ENCODE measurements at places on chromosomes 7 and 10.
A peak's percentile ranks its signal among the peaks of the same experiment; 100 is the strongest.

GRCh38 chr7:149104749-149105148, 14.2 kb upstream of the ZNF786 start:
- DNase-seq: no peak

DNA sequence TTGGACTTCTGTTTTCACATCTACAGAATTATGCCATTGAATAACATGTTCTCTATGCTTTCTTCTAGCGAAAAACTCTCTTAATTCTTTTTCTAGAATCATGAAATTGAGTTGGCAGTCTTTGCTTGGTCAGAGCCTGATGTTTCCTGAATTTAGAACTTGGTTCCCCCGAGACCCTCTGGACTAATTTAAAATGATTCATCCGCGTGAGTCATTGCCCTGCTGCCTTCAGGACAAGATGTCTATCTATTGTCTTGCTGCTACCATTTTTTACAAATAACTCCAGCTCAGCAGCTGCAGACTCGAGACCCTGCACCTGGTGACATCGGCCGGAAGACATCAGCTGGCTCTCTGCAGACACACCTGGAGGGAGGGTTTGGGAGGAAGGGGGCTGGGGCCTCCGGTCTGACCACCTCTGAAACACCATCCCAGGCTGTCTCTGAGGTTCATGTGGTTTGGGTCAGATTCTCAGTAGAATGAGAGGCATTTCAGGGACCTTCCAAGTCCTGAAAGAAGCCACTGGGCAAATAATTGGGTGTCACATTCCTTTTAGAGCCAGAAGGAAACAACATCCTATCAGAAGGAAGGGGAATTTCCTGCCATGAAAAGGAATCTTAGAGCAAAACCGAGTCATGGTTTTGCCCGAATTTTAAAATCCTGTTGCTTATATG, 20.9 kb upstream of the KLF6 start:
- peak; percentile 95 for DNase-seq

DNA sequence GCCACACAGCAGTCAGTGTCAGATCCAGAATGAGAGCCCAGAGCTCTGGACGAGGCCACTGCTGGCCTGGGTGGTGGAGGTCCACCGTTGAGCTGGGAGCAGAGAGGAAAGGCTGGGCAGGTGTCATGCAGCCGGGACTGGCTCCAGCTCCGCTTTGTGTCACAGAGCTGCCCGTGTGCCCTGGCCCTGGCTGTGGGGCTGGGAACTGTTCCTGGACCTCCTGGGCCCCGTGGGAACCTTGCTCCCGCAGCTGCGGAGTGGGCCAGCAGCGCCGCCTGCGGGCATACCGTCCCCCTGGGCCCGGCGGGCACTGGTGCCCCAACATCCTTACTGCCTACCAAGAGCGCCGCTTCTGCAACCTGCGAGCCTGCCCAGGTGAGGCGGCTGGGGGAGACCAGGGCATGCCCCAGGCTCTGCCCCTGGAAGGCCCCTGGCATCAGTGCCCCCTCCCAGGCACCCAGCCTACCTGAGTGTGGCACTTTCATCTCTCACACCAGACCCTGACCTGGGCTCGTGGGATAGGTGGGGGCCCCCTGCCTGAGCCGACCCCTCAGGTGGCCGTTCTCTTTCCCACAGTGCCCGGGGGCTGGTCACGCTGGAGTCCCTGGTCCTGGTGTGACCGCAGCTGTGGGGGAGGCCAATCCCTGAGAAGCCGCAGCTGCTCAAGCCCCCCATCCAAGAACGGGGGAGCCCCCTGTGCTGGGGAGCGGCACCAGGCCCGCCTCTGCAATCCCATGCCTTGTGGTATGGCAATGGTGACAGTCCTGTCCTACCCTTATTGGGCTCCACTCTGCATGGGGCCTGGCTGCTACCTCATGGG, 18.8 kb upstream of the ZNF862 start:
- no peak for DNase-seq

DNA sequence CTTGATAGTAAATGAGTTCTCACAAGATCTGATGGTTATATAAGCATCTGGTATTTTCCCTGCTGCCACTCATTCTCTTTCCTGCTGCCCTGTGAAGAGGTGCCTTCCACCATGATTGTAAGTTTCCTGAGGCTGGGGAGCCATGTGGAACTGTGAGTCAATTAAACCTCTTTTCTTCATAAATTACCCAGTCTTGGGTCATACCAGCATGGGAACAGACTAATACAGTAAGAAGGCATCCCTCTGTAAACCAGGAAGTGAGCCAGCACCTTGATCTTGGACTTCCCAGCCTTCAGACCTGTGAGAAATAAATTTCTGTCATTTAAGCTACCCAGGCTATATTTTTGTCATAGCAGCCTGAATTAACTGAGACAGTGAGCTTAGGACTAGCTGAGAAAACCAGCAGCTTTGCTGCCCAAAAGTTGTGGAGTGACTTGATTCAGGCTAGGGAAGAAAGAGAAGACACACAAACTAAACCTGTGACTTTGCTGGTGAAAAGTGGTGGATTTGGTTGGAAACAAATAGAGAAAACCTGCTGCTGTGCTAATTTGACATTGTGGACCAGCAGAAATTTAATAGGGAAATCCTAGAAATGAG, 29.7 kb downstream of the PALS2 start:
- no peak for DNase-seq

DNA sequence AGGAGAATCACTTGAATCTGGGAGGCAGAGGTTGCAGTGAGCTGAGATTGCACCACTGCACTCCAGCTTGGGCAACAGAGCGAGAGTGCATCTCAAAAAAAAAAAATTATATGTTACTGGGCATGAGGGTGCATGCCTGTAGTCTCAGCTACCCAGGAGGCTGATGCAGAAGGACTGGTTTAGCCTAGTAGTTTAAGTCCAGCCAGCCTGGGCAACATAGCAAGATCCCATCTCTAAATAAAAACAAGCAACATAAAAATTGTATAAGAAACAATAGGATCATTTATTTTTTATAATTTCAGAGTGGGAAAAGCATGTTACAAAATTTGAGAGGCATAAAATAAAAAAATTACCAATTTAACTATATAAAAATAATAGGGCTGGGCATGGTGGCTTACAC, 15.5 kb upstream of the CCAR1 start:
- DNase-seq: no peak

DNA sequence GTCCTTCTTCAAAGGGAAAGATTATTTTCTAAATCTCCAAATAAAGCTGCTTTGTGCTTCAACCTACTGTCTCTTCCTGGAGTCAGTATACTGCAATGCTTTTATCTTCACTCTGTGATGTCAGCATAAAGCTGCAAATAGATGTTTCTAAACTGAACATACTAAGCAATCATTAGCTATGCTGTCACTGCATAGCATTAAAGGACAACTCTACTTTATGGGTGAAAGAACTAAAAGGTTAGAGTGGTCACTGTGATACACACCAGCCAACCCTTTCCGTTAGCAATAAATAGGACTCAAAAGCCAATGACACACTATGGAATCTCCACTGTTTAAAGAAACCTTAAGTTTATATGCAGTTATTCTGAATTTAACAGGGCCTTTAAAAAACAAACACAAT, 1.8 kb downstream of the CCDC186 start:
- no peak for DNase-seq

- no peak for DNase-seq
These were observed 14.6 kb upstream of the ZSCAN21 start for GRCh38 chr7:100034871-100035510.

- no peak for DNase-seq
These were observed 325.5 kb downstream of the GPR37 start for GRCh38 chr7:124440081-124440480.

DNA sequence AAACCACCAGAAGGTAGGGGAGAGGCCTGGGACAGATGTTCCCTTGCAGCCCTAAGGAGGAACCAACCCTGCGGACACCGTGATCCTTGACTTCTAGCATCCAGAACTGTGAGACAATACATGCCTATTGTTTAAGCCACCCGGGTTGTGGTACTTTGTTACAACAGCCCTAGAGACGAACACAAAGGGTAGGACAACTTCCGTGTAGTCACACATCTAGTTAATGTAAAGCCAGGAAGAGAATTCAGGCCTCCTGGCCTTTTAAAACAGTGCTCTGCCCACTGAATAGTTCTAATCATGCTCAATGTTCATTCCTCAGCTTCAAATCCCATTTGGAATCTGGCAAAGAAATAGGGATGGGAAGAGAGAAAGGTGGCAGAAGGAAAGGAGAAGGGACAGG, 240.2 kb upstream of the KMT2E start:
- no peak for DNase-seq

DNA sequence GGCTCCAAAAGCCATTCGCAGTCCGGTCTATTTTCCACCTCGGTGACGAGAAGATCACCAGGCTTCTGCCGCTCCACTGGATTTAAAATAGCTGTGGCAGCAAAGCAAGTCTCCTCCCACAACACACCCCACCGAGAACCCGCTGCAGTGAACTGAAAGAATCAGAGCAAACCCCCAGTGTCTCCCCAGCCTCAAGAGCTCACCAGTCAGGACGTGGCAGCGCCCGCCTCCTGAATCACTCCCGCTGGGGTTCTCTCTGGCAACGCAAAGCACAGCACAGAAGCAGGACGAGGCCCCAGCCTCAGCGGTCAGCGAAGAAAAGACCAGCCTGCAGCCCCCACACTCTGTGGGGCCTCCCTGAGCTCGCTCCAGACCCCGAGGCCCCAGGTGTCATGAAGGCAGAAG, 126.1 kb upstream of the PPP2R2D start:
- no peak for DNase-seq

- DNase-seq: no peak
These were observed 21.0 kb downstream of the OR2F1 start for GRCh38 chr7:143975617-143976016.

DNA sequence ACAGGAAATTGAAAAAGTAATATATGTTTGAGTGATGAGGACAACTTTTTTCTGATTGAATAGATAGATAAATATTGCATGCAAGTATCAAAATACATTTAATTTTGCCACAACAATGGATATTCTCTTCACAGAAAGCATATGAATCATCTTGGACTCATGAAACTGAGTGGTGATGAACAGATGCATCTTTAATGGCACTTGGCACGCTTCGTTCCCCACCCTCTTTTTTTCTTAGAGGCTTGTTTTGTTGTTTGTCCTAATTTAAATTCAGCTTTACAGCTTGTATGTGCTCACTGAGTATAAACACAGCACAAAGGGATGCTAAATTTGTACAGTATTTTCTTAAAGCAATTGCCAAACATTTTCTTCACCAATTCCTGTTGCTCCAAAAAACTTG, 145.0 kb upstream of the YAE1 start:
- DNase-seq: no peak

DNA sequence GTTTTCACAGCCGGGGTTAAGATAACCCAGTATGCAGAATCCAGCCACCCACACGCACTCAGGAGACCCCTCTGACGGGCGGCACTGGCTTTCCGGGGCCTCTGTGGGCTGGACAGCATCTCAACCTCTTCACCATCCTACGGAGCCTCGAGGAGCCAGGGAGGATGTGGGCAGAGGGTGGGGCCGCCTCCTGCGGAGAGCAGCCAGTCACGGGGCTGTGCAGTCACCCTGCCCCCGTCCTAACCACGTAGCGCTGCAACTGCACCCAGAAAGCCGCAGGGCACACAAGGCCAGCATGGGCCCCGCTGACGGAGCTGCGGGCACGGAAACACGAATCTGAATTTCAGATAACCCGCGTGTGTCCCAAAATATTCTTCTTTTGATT, 270.3 kb downstream of the ELFN1 start:
- no peak for DNase-seq

DNA sequence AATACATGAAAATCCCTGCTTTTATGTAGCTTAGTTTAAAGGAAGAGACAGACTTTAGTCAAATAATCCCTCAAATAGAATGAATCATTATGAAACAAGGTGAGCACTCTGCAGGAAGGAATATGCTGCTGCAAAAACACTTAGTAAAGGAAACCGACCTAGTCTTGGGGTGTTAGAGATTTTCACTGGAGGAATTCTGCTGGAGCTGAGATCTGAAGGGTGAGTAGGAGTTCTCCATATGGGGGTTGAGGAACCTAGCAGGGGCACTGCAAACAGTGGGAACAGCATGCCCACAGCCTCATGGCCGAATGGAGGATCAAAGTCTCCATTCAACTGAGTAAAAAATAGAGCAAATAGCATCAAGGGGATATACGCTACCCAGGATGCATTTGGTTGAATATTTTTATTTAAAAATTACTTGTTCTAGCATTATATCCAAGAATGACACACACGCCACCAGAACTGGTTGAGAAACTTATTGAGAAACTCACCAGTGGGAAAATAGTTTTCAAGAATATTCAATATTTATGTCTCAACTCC, 3.5 kb downstream of the ITIH2 start:
- DNase-seq: no peak

- DNase-seq: no peak
These were observed 153.9 kb downstream of the AGMO start for GRCh38 chr7:15407910-15408309.

GRCh38 chr7:112286250-112287086, 80.0 kb downstream of the ZNF277 start:
- no peak for DNase-seq

DNA sequence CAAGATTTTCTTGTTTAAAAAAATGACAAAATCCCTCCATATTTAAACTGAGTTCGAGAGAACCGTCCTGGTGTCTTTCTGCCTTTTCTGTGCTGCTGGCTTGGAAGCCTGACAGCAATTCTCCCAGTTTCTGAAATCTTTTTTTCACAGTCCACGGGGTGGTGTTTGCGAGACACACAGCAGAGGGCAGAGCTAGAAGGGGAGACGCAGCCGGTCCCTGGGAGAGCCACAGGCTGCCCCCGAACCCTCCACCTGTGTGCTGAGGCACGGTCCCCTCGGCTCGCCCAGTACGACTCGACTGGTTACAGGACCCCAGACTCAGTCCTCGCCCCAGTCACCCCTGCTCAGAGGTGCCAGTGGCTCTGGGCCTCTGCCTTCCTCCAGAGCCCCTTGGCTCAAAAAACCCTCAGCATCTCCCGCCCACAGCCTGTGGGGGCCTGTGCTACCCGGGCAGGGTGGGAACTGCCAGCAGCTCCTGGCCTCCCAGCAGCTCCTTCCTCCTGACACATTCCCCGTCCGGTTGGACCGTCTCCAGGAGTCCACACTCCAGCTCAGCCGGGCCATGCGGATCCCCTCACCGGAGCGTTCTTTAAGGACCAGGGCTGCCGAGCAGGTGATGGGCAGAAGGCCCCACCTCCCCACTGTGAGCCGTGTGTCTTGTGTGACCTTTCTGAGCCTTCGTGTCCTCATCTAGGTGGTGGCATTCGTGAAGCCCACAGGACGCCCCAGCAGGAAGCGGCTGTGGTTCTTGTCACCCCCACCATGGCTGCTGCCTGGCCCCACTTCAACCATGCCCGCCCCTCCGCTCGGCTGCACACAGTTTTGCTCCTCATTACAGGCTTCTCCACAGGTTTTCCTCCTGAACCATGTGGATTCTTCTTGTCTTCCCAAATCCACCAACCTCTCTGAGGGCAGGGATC, 52.3 kb upstream of the EN2 start:
- DNase-seq: no peak

DNA sequence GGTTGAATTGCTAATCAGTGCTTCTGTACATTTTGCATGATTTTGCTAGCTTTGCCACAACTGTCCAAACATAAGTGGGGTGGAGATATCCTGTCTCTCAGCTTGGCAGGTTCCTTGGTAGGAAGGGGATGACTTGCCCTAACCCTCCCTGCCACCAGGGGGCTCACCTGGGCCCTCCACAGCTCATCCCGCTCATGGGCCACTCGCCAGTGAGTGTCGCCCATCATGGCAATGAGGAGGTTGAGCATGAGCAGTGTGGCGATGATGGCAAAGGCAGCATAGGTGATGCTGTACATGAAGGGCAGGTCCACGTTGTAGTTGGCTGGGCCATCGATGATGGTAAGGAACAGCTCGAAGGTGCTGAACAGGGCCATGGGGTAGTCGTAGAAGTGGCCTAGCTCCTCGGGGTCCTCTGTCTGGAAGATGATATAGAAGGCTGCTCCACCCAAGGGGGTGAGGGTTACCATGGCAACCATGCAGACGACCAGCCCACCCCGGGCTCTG, 12.2 kb downstream of the TRPV6 start:
- peak; percentile 40 for DNase-seq

Data from MM.1S (cell line).